Stimulated activated CD4-positive, alpha-beta T cell treated with anti-CD3 and anti-CD28 coated beads, TNF-alpha, amount 100 ng/mL, for 24 hours (primary cell): ENCODE measurements at places on chromosomes 11 and 22.

DNA sequence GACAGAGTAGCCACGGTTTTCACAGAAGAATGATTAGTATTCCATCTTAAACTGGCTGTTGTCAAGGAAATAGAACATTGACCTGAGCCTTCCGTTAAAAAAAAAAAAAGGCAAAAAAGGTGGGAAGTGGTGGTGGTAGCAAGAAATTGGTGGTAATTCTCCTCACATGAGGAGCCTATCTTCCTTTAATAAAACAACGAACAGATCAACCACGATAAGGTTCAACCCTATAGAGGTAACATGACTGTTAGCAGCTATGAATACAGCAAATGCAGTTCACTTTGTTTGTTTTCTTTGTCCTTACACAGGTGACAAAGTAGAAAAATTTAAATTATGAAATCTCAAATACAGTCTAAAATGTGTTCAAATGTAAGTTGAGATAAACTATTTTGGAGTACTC lies 181.6 kb downstream of the TTC28 start:
- DNase-seq = no peak

DNA sequence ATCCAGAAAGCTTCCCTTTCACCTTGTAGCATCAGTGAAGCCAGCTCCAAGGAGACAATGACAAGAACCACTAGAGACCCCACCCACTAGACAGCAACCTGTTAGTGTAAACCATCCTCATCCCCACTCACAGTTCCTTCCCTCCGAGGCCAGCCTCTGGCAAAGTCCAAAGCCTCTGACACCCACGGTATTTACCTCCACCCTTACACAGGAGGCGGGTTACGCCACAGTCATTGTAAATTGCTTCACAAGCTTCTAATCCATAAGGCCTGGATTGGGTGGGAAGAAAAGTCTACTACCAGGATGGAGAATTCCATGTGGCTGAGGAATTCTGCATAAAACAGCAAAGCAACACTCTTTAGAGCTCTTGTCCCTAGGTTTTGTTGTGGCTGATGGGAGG lies 287.4 kb downstream of the BUD13 start:
- DNase-seq = no peak

DNA sequence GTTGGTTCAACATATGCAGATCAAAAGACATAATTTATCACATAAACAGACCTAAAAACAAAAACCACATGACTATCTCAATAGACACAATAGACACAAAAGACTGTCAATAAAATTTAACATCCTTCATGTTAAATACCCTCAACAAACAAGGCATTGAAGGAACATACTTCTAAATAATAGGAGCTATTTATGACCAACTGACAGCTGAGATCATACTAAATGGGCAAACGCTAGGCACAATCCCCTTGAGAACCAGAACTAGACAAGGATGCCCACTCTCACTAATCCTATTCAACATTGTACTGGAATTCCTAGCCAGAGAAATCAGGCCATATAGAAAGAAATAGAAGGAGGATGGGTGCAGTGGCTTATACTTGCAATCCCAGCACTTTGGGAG lies 50.3 kb upstream of the GLYAT start:
- no peak for DNase-seq

- DNase-seq = no peak
These were observed 92.1 kb upstream of the MTMR2 start for GRCh38 chr11:96015906-96016565.

- no peak for DNase-seq
These were observed at the start of gene MS4A7 for GRCh38 chr11:60378354-60378753. Gene MS4A7 (plus strand): TSS chr11:60378532. CDS start chr11:60383142, 4,610 bp downstream.

- no peak for DNase-seq
These were observed 164.1 kb downstream of the ARHGAP42 start for GRCh38 chr11:100851147-100851546.

DNA sequence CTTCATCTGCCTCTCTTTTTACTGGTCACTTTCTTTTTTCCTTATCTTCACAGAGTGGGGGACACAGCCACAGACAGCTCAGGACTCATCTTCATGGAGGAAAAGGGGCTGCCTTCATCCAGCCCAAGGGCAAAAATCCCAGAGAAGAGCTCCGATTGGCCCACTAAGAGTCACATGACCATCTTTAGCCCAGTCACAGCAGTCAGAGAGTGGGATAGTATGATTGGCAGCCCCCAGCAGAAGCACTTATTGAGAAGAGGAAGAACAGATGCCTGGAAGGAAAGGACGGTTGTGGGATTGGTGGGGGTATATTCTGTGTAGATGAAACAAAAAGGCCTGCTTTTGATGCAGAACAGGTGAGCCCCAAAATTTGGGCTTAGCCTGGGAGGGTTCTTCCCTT lies 77.8 kb downstream of the MN1 start:
- DNase-seq = no peak

- no peak for DNase-seq
These were observed 104.2 kb downstream of the NAV2 start for GRCh38 chr11:19816817-19817216.

DNA sequence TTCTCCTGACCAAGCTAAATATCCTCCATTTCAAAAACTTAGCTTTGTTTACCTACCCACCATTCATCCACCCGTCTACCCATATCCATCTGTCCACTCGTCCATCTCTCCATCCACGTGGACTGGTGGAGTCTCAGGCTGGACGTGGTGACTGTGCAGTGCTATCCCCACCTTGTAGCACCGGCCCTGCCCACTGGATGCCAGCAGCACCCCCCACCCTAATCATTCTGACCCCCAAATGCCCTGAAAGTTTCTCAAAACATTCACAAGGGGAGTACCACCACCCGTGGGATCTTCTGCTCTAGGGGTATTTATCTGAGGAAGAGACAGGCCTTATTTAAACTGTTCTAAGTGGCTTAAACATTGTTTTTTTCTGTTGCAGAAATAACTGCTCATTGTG lies 206.4 kb downstream of the TBC1D22A start:
- DNase-seq = no peak

GRCh38 chr11:60780065-60780464 lies 5.1 kb upstream of the MS4A10 start:
- DNase-seq = no peak

DNA sequence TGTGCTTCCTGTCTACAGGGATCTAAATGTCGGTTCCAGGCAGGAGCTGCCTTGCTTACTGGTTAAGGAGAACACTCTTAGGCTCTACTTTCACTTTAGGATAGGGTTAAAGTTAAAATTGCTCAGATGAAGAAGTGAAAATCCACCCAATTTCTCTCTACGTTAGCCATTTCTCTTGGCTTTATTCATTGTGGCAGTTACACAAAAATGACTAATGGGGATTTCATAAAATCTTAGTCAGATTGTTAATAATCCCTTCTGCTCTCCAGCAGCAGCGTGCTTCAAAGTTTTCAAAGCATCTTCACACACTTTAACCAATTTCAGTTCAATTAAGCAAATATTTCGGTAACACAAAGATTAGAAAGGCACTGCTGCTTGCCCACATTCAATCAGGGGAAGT lies 58.4 kb upstream of the RCN1 start:
- no peak for DNase-seq

GRCh38 chr11:9739123-9739900 lies 75.4 kb downstream of the SWAP70 start:
- DNase-seq = no peak

- DNase-seq = no peak
These were observed 370.5 kb downstream of the MN1 start for GRCh38 chr22:27431081-27431480.

GRCh38 chr11:88204353-88204752 lies 29.1 kb upstream of the RAB38 start:
- no peak for DNase-seq

DNA sequence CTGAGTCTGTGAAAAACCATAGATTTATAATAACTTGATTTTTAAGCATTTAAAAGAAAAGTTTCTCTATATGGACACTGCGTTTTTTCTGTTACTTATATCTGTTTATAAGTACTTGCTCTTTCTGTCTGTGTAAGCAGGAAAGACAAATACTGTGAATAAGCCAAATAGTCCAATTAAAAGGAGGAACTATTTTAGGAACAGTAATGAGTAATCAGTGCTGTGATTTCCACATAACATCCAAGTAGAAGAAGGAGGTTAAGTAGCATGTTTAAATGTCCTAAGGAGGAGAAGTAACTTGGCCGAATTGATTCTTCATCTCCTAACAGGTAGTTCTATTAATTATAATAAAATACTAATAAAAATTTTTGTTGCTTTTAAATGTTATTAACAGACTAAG lies 40.8 kb downstream of the ZNF214 start:
- DNase-seq = no peak

DNA sequence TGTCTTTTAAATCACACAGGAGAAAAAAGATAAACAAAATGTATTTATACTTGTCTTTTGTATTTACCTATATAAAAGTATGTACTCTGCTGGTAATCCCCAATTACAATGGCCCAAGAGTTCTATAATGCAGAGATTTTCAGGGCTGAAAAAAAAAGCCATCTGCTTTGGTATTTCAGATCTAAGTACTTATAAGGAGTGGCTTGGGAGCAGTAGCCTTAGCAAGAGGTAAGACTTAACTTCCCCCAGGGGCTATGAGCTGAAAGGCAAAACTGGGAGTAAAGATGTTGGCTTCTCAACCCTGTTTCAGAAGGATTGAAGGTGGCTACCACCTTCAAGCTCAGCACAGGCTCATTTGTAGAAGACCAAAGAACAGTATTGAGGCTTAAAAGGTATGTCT lies 35.3 kb upstream of the EP300 start:
- DNase-seq = no peak

- DNase-seq = no peak
These were observed 10.8 kb downstream of the SRRD start for GRCh38 chr22:26494506-26494905.

DNA sequence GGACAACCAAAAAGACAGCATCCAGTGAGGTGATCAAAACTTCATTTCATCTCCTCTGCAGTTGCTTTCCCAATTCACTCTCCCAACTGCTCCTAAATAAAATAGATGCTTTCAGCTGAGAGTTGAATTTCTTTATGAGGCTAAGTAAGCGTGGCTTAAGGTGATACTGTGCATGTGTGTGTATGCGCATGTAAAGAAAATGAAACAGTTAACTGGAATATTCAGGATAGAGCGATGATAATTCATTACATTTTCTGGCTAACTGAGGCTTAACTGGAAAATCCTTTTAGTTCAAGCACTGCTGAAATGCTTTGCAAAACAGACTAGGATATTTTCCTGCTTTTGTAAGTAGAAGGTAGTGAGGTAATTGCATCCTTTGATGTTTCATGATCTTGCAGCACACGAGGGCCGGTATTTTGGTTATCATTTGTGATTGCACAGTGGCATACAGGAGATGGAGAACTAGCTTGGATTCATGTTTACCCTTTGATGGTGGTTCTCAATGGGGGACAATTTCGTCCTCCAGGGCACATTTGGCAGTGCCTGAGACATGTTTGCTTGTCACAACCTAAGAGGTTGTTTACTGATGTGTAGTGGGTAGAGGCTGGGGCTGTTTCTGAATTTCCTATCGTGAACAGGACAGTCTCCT lies 71.2 kb downstream of the ZBTB16 start:
- no peak for DNase-seq

- DNase-seq = no peak
These were observed 1526.8 kb upstream of the TENM4 start for GRCh38 chr11:80967649-80968048.

- no peak for DNase-seq
These were observed 52.8 kb downstream of the MYH9 start for GRCh38 chr22:36334821-36335603.

DNA sequence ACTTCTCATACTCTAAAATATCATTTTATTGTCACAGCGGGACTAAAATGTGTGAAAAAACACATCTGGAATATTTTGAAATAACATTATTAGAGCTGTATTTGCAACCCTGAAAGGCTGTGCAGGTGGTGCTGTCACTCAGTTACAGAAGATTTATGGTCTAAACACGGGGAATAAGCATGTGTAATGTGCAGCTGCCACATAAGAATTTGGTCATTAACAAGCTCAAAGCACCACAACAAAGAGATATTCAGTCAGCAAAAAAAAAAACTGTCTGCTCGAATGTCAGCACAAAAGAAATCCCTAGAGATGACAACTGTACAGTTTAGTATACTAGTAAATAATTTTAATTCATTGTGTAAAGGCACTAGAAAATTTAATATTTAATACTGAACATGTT lies 31.3 kb downstream of the TMEM123 start:
- DNase-seq = no peak

GRCh38 chr11:76838678-76839068 lies 22.0 kb upstream of the ACER3 start:
- no peak for DNase-seq

DNA sequence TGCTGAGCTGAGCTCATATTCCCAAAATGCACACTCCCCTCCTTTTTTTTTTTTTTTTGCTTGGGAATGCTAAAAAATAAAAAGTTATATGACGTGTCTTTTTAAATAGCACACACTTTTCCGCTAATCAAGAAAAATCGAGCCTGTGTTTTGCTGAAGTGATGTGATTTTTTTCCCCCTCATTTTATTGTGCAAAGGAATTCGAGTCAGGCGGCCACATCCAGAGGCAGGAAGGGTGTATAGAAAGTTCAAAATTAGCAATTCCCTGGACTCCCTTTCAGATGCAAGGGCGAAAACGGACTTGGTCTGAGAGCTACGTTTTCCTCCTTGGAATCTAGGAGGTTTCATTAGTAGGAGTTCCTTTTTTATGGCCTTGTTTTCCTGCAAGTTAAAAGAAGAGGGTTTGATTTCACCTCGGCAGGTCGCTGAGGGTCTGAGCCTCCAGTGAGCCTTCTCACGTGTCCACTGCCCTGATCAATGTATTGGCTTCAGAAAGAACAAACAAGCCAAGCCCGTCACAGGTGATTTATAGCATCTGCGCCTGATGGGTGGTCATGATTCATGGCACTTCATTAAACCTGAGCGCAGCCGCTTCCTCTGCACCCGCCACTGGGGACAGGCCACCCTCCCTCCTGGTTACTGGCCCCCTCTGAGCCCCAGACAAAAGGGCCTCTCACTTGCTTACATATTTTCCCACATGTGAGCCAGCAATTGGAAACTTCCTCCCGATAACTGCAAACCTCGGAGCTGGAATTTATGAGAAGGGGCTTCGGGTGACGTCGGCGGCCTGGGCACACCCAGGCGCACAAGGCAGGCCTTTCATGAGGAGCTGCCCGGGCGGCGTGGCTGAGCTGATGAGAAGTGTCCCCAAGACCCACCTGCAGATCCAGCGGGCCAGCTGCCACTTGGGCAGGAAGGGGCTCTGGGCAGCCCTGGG lies 64.4 kb upstream of the LINC01488 start:
- DNase-seq = no peak

GRCh38 chr11:71189768-71190315 lies 62.5 kb downstream of the SHANK2 start:
- no peak for DNase-seq

GRCh38 chr11:117232092-117232878 lies at the start of gene RNF214:
Gene RNF214 (plus strand): TSS chr11:117232671. CDS start chr11:117234273, 1,602 bp downstream.
- DNase-seq = peak; percentile 72

DNA sequence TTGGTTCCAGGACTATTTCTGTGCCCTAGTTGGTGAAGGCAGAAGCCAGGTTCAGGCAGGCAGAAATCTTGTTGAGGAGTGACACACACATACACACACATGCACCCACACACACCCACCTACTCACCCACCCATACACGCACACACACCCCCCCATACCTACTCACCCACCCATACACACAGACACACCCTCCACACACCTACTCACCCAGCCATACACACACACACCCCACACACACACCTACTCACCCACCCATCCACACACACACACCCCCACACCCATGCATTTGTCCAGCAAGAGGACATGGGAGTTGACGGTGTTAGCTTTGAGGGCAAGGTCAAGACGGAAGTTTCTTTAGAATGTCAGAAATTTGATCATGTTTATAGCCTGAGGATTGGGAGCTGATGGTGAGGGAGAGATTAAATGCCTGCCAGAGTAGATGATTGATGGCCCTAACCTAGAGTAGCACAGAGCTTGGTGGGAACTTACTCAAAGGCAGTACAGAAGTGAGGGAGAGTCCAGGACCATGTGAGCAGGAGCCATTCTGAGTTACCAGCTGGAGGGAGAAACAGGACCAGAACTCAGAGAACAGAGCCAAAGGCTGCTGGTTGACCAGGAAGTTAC lies 68.9 kb downstream of the CYB5R2 start:
- no peak for DNase-seq
